ENCODE measurements at places on chromosomes 7 and 10. TPM values are rescaled to one million over a fixed set of nuclear protein-coding genes. Genes with fewer than 3 reads are reported as not detected.

The CYP2C19 gene
- not detected for total RNA-seq

The TUBB8 gene
- total RNA-seq: 0.20 TPM

The NANOS1 gene
- total RNA-seq: 2.9 TPM

The HOXA11 gene
- total RNA-seq: not detected

The ACSM6 gene
- not detected for total RNA-seq

The IFIT1B gene
- total RNA-seq: not detected

The CLDN4 gene
- total RNA-seq: 103 TPM

The ANKRD30A gene
- total RNA-seq: 0.12 TPM

The FAM237B gene
- total RNA-seq: not detected

The PPP2R2D gene
- 28.3 TPM for total RNA-seq

The LRCH4 gene
- 88.0 TPM for total RNA-seq

The IKZF1 gene
- total RNA-seq: 41.4 TPM

The SEPTIN14 gene
- not detected for total RNA-seq

The LFNG gene
- 35.4 TPM for total RNA-seq

The PRLHR gene
- total RNA-seq: not detected

The HOXA4 gene
- total RNA-seq: 7.1 TPM

The GNAT3 gene
- not detected for total RNA-seq

The EN2 gene
- total RNA-seq: not detected

The EIF3A gene
- 96.9 TPM for total RNA-seq

The TAS2R5 gene
- total RNA-seq: 2.2 TPM

The PALD1 gene
- total RNA-seq: 27.0 TPM

The FOXI2 gene
- not detected for total RNA-seq

The ADARB2 gene
- total RNA-seq: 1.2 TPM

The MRC1 gene
- total RNA-seq: 370 TPM

The DMBT1 gene
- total RNA-seq: 78.6 TPM

The STN1 gene
- 42.3 TPM for total RNA-seq

The SUN3 gene
- not detected for total RNA-seq

The PRR15 gene
- total RNA-seq: 2.1 TPM

The CALHM2 gene
- total RNA-seq: 29.4 TPM

The SLC26A3 gene
- total RNA-seq: not detected

The HOGA1 gene
- total RNA-seq: 2.3 TPM

The ZNF425 gene
- 1.4 TPM for total RNA-seq

The SLC26A4 gene
- total RNA-seq: 1.0 TPM

The EGFR gene
- total RNA-seq: 78.3 TPM

The DEPP1 gene
- total RNA-seq: 160 TPM

The FRAT1 gene
- 10.4 TPM for total RNA-seq

The DDX50 gene
- total RNA-seq: 26.1 TPM
